ENCODE measurements at places on chromosomes 5 and 9.

DNA sequence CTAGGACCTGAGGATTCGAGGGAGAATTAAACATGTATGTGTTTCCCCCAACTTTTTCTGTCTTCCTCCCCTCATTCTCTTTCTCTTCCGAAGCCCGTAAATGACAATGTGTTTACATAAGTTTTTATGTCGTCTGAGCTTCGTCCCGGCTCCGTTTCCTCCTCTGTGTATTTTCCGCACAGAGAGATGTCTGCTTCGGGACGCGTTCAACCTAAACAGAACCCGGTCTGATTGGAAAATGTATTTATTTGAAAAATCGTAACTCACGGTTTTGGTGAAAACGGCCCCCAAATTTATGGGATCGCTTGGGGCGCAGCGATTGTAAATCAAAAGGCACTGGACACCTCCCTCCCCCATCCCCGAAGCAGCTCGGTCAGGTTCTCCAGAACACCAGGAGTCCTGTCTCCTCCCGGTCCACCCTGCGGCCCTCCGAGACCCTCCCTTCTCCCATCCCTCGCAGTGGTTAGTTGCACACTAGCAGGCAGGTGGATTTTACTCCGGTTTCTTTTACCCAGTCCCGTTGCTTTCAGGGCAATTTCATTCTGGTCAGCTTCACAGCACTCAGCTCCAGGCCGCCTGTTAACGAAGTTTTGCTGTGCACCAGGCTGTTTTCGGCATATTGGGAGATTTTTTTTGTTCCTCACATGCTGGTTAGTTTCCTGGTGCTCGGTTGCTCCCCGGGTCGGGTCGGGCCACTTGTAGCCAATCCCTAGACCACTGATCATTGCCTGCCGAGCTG, 5.8 kb upstream of the HAND1 start:
- no peak for DNase-seq

DNA sequence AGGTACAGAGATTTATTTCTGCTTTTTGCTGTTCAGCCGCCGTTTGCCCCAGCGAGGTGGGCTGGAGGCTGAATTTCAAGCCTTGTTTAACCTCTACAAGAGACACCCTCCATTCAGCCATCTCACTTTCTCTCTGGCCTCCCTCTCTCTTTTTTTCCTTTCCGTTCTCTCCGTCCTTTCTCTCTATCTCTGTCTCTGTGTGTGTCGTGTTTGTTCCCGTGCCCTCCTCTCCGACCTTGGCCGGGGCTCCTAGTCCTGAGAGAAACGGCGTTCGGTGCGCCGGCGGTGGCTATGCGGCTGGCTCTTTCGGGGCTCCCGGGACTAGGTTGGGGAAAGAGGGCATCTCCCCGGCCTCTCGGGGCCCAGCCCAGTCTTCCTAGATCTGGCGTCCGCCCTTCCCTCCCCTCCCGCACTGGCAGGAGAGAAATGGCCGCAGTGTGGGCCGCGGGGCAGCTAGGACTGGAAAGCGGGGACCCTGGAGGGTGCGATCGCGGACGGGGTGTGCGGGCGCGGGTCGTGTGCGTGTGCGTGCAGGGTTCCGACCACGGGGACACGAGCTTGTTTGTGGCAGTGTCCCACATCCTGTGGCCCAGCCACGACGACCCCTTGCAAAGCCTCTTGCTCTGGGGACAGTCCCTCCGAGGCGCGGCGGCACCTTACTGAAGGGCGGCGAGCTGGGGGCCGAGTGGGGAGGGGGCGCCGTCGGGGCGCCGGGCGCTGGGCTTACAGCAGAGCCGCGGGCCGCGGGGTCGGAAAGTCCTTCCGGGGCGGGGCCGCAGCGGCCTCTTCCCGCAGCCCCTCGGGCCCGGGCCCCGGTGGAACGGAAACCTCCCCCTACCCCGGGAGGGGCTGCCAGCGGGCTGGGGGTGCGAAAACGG, 5.7 kb downstream of the LHX2 start:
- no peak for DNase-seq

GRCh38 chr9:2859776-2860379, 16.0 kb upstream of the PUM3 start:
- no peak for DNase-seq

DNA sequence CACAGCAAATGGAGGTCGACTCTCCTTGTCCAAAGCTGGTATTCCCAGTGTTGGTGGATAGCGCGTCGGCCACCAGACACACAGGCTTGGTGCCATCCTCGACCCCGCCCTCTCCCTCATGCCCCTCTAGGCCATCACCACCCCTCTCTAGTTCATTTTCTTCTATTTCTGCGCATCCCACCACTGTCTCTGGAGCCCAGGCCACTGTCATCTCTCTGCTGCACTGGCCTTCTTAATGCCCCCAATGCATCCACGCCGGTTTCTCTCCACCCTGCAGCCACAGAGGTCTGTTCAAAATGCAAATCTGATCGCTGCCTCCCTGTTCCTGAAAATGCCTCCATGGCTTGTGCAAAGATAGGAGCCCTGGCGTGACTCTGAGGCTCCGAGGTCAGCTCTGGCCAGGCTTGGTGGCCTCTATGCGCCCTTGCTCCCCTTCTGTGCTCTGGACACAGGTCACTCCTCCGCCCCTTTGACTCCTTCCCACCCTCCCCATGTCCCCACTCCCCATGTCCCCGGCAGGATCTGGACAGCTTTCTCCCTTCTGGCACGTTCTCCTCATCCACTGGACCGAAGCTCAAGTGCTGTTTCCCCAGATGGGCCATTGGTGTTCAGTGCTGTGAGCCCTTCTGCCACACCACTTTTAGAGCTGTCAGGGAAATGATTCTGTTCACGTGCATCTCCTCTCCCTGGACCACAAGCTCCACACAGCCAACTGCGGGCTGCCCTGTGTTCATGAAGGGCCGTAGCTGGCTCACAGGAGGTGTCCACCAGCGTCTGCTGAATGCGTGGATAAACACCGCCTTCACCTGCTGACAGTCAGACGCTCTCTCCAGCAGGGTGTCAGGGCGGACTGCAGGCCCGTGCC, 59.5 kb upstream of the RNF130 start:
- no peak for DNase-seq
